ENCODE measurements at places on chromosomes 2 and 18. TPM values are rescaled to one million over a fixed set of nuclear protein-coding genes. Genes with fewer than 3 reads are reported as not detected.

- no peak for DNase-seq
These were observed 29.2 kb upstream of the HPCAL1 start for GRCh38 chr2:10273215-10274175.

DNA sequence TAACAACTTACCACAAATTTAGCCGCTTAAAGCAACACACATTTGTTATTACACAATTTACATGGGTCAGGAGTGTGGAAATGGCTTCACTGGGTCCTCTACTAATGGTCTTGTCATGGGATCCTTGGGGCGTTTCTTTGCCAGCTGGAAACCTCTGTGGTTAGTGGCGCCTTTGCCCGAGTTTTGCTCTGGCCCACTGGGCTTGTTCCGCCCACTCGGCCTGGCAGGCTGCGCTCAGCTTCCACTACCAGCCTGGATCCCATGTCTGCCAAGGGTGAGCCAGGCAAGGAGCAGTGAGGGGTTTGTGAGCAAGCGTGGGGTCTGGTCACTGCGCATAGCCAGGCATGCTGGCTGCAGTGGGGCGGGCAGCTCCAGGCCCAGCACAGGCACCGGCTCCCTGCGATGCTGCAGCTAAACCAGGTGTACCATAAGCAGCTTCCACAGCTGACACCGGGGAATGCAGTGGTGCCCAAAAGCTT is 16.2 kb upstream of the MBD2 start:
- DNase-seq: no peak

RGPD3 gene
- total RNA-seq: 0.19 TPM

FHL2 gene
- 598 TPM for total RNA-seq

- DNase-seq: no peak
These were observed 50.3 kb downstream of the ZBTB7C start for GRCh38 chr18:48358868-48359267.

DNA sequence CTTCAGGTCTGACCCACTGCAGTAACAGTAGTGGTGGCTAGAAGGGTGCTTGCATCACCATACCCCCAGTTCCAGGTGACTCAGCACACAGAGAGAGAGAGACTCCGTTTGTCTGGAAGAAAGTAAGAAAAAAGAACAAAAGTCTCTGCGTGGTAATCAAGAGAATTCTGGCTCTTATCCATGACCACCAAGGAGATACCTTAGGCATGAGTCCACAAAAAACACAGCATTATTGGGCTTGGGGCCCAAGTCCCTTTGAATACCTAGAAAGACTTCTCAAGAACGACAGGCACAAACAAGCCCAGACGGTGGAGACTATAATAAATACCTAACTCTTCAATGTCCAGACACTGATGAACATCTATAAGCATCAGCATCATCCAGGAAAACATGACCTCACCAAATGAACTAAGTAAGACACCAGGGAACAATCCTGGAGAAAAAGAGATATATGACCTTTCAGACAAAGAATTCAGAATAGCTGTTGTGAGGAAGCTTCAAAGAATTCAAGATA is 21.7 kb upstream of the BAZ2B start:
- no peak for DNase-seq

GAD1 gene
- total RNA-seq: not detected

DNA sequence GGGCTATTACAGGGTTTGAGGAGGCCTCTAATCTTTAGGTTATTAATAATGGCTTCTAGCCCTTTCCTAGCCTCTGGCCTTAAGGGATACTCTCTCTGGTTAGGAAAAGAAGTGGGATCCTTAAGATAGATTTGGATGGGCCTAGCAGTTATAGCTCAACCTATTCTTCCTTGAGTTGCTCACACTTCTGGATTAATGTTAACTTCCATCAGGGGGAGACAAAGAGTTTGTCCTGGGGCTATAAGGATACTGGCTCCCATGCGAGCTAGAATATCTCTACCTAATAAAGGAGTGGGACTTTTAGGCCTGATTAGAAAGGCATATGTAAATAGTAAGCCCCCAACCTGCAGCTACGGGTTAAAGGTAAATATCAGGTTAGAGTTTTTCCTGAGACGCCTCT is 14.3 kb upstream of the PTH2R start:
- DNase-seq: no peak
